Spinal cord (tissue), 10 donors: ENCODE measurements at places on chromosomes 1 and 21. TPM values are rescaled to one million over a fixed set of nuclear protein-coding genes. Genes with fewer than 3 reads are reported as not detected.

The PDPN gene
- total RNA-seq: 28.9 TPM

The TMIGD3 gene
- total RNA-seq: 2.4 TPM

The PTPRC gene
- total RNA-seq: 9.0 TPM

The TBX15 gene
- total RNA-seq: 30.6 TPM

The PIGK gene
- total RNA-seq: 48.3 TPM

The S100A7A gene
- not detected for total RNA-seq

The KRTAP7-1 gene
- total RNA-seq: not detected

The TFF3 gene
- total RNA-seq: 8.3 TPM

The THEM5 gene
- not detected for total RNA-seq

The AHCTF1 gene
- 33.4 TPM for total RNA-seq

The IBA57 gene
- total RNA-seq: 7.9 TPM
